ENCODE measurements at places on chromosomes 5 and 9.

DNA sequence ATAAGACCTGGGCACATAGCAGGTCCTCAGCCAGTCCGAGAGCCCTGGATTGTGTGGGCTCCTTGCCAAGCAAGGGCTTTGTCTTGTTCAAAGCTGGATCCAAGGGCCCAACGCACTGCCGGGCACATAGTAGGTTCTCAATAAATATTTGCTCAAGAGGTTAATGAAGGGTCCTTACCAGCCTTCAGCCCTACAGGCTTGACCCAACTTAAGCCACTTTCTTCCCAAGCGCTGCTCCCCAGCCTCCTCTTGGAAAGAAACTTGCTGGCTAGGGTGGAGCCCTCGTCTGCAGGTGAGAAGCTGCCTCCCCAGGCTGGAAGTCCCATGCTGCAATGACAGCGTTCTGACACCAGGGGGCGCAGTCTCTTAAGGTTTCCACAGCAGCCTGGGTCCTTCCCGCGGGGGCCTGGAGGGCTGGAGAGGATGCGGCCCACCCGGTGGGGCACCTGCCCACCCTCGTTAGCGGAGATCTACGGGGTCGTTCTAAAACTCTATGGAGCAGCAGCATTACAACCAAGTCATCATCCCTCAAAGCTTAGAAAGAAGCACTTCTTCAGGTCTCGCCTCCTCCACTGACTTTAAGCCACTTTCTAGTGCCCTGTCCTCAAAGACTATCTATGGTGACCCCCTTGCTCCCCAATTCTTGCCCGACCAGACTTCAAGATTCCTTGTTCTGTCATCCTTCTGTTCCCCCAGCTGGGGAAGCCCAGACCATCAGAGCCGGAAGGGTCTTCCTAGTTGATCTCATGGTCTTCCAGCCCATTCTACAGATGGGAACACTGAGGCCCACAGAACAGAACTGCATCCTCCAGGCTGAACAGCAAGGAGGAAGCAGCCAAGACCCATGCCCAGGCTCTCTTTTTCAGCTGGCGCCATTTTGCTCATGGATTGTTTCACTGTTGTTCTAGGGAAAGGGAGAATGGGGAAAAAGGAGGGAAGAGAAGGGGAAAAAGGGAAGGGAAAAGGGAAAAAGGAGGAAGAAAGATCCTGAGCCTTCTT is 115.4 kb downstream of the LHX2 start:
- DNase-seq, result peak; percentile 5

DNA sequence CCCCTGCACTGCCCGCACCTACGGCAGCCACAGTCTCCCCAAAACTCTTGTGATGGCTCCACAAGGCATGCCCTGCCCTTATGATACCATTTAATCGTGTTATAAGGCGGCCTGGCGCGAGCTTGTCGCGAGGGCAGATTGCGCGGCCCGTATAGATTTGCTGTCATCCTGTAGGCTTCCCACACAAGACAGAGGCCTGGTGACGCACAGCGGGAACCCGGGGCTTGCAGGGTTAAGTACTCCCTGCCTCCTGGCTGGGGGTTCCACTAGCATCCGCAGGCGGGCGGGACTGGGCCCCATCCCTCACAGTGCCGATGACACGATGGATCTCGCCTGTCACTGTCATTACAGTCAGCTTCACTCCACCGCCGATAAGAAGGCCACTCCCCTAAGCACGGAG is 364.9 kb upstream of the IRX2 start:
- DNase-seq, result no peak

DNA sequence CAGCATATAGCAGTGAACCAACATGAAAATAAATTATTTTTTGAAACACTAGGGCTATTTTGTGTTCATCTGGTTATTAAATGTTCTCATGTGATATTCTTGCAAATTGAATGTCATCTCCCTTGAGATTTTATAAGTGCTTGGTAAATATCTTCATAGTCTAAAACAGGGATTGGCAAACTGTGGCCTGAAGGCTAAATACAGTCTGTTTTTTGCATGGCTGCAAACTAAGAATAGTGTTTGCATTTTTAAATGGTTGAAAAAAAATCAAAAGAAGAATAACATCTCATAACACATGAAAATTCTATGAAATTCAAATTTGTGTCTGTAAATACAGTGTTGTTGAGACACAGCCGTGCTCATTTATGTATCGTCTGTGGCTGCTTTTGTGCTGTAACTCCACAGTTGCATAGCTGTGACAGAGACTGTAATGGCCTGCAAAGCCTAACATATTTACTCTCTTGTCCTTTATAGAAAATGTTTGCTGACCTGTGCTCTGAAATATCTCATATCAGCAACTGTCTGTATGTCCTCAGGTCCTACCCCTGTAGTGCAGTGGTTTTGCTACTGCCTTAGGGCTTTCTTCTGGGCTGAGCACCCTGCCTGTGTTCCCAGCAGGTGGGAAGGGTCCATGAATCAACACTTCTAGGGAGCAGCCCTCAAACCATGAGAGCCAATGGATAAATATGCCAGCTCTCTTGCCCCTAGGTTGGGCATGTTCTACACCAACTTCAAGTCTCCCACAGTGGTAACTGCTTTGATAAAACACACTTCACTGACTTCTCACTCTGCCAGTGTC is 41.7 kb upstream of the ARRDC3 start:
- no peak for DNase-seq

- no peak for DNase-seq
Measured at GRCh38 chr9:105711867-105712266, 17.5 kb downstream of the TMEM38B start.

DNA sequence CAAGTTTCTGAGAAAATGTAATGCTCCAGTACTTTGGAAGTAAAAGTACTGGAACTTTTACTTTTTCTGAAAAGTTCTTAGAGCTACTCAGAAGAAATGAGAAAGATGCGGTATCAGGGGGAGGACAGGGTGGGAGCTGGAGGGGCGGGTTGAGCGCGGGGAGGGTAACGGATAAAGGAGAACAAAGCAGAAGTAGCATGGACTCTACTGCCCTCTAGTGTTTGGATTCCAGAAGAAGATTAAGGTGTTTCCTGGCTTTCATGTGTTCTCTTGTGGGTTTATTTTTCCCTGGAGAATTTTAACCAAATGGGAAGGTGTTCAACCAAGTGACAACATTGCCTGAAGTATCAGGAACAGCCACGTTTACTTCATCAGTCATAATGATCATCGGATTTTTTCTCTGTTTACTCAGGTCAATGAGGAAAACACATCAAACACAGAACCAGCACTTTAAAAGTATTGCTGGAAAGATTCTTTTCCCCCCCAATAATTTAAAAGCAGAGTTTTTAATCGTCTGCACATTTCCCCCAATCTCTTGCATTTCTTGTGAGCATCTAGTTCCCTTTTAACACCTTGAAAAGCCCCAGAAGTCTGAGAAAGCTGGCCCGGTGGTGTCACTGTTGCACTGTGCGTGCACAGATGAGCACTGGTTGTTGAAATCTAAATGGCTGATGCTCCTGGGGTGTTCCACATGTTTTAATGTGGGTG is 190.6 kb downstream of the MPDZ start:
- peak; percentile 36 for DNase-seq

GRCh38 chr5:139925650-139926640 is 117.2 kb downstream of the NRG2 start:
- DNase-seq, result no peak

- DNase-seq, result no peak
Measured at GRCh38 chr9:126829035-126829434, 24.2 kb downstream of the ZBTB43 start.

- DNase-seq, result no peak
Measured at GRCh38 chr9:98911042-98911441, 32.7 kb upstream of the COL15A1 start.

DNA sequence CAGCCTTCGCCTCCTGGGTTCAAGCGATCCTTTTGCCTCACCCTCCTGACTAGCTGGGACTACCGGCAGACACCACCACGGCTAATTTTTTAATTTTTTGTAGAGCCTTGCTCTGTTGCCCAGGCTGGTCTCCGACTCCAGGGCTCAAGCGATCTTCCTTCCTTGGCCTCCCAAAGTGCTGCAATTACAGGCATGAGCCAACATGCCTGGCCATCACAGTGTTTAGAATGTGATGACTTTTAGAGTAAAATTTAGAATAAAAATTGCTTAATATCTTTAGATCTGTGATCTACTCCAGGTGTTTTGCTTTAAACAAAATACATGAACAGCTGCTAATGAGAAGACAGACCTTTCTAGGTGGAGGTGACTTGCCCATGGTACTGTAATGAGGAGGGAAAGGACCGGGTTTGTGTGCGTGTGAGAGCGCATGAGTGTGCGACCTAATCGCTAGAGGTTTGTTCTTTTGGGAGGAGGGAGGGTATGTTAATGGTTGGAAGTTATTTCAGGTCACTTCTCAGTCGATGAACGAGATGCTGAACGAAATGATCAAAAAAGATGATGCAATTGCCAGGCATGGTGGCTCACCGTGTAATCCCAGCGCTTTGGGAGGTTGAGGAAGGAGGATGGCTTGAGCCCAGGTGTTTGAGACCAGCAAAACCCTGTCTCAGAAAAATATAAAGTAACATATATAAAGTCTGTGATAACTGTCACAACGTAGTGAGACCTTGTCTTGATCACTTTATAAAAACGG is 2.0 kb downstream of the CNOT6 start:
- DNase-seq, result no peak

- DNase-seq, result no peak
Measured at GRCh38 chr9:21616082-21616778, 134.1 kb upstream of the IFNE start.

GRCh38 chr5:142600611-142601358 is 85.1 kb downstream of the FGF1 start:
- no peak for DNase-seq

DNA sequence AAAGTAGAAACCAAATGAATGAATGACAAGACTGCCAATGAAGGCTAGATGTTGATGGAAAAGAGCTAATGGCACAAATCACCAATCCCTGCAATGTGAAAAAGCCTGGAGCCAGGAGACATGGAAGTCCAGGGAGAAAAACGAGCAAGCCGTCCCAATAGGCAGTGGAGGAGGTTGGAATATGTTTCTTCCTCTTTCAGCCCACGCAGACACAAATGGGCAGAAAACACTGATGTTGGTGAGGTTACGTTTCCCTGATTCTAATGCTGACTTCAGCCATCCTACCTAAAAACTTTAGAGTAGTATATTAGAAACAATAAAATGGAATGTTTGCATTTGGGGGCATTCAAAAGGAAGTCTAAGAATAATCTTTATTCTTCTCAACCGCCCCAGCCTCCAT is 23.9 kb upstream of the KIF2A start:
- DNase-seq, result no peak

DNA sequence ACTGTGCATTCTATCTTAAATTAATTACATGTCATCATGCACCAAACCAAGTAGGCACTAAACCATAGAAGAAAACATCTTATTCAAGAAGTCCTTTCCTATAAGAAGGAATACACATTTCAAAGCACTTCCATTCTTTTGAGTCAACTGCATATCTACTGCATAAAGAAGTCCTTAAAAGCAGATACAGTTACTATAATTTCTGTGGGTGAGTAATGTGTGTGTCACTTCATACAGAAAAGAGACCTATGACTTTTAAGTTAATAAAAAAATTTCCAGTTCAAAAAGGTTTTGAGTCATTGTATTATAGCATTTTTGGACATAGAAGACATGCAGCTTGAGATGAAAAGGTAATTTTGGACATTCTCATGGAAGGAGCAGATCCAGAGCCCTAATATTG is 125.0 kb downstream of the DTWD2 start:
- DNase-seq, result no peak

DNA sequence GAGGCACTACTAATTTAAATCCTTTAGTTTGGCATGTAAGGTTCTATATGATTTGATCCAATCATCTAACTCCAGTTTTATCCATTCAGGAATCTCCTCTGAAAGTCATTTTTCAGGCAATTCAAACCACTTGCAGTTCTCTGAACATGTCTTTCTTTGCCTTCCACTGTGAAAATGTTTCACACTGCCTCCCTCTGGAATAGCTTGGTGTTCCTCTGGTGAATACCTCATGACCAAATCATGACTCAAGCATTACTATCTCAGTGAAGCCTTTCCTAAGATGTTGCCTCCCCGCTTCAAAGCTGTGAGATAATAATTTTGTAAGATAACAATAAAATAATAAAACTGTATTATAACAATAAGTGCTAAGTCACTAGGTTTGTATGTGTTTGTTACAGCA is 981.1 kb downstream of the DTWD2 start:
- no peak for DNase-seq

GRCh38 chr5:27240791-27241190 is 202.4 kb upstream of the CDH9 start:
- DNase-seq, result no peak

- DNase-seq, result no peak
Measured at GRCh38 chr5:168819004-168819621, 239.9 kb upstream of the PANK3 start.

DNA sequence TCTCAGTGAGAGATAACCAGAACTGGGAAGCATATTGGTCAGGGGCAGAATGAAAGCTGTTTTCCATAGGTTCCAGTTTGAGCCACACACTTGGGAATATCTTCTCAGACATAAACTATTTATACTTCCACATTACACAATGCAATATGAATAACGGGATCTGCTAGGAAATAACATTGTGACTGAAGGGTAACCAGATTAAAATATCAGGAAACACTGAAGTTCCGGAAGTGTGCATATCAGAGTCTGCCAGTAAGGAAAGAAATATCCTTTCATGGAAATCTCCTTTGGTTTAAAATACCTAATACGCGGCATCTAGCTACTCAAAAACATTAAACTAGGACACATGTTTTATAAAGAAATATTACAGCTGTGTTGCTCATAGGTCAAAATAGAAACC is 56.3 kb downstream of the ST8SIA4 start:
- DNase-seq, result no peak

GRCh38 chr9:137745541-137745991 is 126.8 kb downstream of the EHMT1 start:
- no peak for DNase-seq

- DNase-seq, result no peak
Measured at GRCh38 chr9:105385381-105385985, 62.4 kb upstream of the FSD1L start.

DNA sequence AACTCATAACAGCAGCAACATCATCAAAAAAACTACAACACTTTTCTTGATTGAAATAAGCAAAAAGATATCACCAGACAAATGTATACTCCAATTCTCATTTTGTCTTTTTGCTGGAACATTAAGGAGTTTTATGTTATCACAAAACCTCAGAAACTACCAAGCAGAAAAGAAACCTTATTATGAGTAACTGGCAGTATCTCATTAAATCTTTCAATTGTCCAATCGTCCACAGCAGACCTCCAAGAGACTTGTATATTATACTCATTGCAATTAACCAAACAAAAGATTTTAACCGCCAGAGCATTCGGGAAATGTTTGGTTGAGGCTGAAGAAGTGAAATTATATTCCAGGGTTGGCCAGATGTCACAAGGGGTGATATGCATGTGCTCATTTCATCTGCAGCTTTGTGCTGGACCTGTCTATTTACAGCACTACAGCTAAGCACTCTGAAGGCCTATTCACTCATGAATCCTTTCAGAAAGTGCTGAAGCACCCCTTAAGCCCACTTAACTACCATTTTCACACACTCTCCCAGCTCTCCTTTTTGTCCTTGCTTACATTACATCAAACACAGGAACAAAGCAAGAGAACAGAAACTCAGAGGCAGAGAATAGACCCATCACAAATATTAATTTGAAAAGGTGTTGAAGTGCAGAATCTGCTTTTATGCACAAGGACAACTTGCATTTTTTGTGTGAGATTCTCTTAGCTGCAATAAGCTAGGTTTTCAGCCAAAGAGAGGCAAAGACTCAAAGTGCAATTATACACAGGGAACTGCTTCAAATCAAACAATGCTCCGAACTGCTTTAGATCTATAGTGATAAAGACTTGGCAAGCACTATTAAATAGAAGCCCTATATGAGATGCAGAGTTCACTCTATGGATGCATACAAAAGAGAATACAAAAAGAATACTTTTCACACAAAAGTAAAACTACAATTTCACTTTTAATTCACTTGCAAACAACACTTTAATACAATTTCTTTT is 150.4 kb upstream of the POU5F2 start:
- DNase-seq, result no peak

Data from NCI-H1048 (cell line).